Retinal pigment epithelial cell (primary cell): ENCODE measurements at places on chromosomes 2 and 18.

DNA sequence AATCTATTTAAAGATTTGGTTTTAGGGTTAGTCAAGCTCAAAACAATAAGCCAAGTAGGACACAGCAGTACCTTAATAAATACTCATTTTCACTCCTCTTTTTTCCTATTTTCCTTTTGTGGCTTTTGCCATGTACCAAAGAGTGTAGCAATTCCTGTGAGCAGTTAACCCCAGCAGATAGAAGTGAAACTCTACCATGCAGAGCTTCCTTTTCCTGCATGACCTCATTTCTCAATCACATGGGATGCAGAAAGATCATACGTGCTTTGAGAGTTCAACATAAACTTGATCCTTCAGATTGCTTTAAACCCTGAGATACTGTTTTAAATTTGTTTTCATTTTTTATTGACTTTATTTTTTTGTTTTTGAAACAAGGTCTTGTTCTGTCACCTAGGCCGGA, 99.1 kb upstream of the ARHGAP15 start:
- DNase-seq = no peak

DNA sequence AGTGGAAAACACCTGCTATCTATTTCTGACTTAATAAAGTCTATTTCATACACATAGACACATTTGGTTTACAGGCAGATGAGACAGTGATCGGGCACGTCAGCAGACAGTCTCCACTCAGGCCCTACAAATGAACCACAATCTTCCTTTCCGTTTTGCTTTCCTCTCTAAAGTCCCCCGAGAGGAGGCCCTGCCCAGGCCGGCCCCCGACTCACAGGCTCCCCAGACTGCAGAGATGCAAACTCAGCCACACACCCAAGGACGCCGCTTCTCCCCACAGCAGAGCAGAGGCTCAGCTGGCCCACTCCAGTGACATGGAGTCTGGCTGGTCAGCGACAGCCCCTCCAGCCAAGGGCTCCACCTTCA, 9.3 kb upstream of the MTERF4 start:
- DNase-seq = no peak

- no peak for DNase-seq
Observed at GRCh38 chr2:33746208-33746800, 147.2 kb upstream of the FAM98A start.

DNA sequence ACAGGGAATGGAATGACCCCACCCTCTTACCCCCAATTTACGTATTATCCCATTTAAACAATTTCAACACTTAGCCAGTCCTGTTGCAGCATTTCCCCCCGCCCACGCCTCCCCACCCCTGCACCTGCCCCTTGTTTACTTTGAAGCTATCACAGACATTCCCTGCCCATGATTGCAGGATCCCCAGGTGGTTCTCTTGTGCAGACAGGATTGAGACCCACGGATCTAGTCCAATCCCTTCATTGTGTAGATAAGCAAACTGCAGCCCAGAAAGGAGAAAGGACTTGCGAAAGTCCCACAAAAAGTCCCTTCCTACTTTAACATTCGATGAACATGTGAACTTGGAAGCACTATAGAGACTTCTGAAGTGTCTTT, 38.9 kb downstream of the TMEM17 start:
- no peak for DNase-seq

DNA sequence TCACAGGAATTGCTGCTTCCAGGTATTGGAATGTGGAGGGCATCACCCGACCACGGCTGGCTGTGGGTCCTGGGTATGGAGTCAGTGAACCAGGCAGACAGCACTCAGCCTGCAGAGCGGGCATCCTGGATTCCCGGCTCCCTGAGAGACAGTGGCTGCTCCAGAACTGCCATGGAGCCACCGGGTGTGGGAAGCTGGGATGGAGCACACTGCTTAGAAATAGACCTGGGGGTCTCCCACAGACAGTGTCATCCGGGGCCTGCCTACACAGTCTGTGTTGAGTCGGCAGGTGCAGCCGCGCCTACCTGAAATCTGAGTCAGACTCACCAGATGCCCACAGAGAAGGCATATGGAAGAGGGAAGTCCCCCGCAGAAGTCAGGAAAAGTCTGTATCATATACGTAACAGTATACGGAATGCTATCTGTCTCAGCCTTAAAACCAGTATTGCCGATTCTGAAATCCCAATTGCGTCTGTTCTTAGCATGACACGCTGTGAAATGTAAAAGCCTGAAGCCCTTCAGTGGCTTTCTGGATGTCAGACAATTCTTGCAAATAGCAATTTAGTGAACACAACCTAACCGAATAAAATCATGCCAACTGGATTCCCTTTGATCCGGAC, 509.7 kb upstream of the MYT1L start:
- no peak for DNase-seq

DNA sequence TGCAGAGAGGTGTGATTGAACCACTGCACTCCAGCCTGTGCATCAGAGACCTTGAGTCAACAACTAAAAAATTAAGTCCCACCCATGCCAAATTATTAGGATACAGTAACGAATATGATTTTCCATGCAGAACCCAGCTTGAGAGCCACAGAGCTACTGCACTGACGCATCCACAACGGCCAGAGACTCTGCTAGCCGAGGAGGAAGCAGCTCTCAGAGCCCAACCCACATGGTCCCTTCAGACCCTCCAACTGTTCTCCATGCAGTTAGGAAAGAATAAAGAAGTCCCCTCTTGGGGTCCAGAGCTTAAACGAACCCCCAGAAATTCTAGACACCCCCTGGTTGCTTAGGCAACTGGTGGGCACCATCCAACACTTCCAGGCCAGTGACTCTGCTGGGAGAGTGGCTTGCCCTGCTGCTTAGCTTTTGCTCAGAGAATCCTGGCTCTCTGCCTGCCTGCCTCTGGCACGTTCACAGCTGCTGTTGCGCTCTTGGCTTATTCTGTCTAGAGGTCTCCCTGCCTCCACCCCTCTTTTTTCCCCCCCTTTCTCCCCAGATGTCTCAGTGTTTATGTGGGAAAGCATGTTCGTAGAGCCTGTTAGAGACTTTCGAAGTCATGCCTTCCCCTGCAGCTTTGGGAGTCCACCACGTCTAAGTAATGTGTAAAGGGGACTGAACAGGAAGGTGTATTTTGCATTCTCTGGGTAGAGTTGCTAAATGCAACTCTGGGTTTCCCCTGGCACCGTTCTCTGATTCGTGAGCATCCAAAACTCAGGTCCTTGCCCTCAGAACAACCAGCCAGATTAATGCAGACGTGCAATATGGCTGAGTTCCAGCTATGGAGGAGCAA, 26.0 kb upstream of the SP3 start:
- no peak for DNase-seq

DNA sequence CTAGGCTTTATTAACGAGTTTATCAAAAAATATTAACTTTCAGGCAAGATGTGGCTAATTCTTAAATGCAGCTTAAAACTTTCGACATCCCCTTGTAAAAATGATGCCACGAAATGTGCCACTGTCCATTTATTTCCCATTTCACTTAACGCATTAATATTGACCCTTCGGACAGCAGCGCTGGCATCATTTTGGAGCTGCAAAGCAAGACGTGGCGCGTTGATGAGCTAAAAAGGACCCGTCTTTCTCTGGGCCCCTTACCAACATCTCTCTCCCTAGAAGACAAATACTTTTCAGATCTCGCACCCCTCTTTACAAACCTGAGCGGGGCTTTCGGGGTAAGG, 367.9 kb downstream of the MTX2 start:
- DNase-seq = no peak

GRCh38 chr2:239768031-239768790, 256.9 kb downstream of the NDUFA10 start:
- DNase-seq = no peak
